ENCODE measurements at places on chromosomes 1 and 21.

GRCh38 chr1:55927702-55928290 lies 651.6 kb downstream of the PLPP3 start:
- no peak for DNase-seq

GRCh38 chr1:221961532-221962292 lies 219.8 kb upstream of the DUSP10 start:
- no peak for DNase-seq

- peak; percentile 64 for DNase-seq
Measured at GRCh38 chr1:214261206-214262123, 19.5 kb upstream of the SMYD2 start.

- DNase-seq = no peak
Measured at GRCh38 chr21:33334824-33335223, 10.1 kb downstream of the IFNAR1 start.

- DNase-seq = no peak
Measured at GRCh38 chr1:234106032-234106431, 201.6 kb downstream of the SLC35F3 start.

DNA sequence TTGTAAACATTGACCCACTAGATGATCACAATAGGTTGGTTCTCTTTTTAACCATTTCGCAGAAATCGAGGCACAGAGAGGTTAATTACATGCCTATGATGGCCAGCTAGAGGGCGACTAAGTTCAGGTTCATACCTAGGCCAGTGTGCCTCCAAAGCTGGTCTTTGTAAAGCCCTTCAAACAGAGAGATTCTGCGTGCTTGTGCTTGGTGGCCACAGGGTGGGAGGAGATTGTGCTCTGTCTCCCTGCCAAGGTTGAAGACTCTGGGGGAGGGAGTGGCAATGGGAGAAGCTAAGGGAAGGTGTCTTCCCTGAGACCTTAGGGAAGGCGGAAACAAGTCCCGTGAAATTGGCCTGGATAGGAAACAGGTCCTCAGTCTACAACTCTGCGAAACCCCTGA lies 59.1 kb upstream of the RBM15 start:
- no peak for DNase-seq

DNA sequence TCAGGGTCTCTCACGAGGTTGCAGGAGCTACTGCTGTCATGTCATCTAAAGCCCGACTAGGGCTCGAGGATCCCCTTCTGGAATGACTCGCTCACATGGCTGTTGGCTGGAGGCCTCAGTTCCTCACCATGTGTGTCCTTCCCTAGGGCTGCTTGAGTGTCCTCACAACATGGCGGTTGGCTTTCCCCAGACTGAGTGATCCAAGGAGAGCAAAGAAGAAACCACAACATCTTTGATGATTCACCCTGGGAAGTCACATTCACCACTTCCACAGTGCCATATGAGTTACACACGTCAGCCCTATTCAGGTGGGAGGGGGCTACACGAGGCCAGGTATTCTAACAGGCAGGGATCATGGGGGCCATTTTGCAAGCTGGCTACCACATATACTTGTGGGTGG lies 64.9 kb downstream of the FHAD1 start:
- DNase-seq = no peak

- DNase-seq = no peak
Measured at GRCh38 chr1:33578557-33579448, 106.4 kb downstream of the ZSCAN20 start.

- no peak for DNase-seq
Measured at GRCh38 chr1:213123536-213123935, 72.5 kb downstream of the RPS6KC1 start.

GRCh38 chr1:226650236-226650841 lies 88.7 kb downstream of the ITPKB start:
- no peak for DNase-seq

DNA sequence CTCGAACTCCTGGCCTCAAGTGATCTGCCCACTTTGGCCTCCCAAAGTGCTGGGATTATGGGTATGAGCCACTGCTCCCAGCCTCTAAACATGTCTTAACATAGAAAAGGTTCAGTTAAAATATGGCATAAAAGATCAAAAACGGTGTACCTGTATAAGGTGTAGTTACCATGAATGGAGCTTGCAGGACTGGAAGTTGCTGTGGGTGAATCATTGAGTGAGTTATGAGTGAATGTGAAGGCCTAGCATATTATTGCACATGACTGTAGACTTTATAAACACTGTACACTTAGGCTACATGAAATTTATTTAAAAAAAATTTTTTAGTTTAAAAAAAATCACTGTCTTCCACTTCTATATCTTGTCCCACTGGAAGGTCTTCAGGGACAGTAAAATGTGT lies 15.7 kb downstream of the ABCD3 start:
- no peak for DNase-seq

DNA sequence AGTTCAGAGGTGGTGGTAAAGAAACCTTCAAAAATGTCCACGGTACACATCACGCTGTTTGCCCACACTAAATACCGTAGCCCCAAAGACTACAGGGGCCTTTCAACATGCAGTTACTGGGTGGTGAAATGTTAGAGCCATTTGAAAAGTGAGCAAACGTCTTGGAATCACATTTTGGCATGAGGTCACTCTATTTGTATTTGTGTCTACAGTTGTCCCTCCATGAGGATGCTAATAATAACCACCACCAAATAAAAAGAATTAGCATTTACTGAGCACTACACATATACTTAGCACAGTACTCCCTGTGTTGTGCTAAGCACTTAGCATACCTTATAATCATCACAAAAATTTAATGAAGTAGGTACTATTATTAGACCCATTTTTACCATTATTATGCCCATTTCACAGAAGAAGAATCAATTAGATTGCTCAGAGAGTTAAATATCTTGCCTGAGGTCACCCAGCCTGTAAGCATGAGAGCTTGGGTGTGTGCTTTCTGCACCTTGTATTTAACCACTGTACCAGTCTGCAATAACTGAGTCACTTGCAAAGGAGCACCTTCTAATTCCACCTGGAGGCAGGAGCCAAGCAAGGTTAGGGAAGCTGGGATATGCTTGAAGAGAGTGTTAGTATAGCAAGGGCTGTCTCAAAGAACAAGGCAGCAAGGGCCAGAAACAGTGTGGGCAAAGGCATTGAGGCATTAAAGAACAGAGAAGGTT lies 57.4 kb downstream of the DNTTIP2 start:
- DNase-seq = no peak

DNA sequence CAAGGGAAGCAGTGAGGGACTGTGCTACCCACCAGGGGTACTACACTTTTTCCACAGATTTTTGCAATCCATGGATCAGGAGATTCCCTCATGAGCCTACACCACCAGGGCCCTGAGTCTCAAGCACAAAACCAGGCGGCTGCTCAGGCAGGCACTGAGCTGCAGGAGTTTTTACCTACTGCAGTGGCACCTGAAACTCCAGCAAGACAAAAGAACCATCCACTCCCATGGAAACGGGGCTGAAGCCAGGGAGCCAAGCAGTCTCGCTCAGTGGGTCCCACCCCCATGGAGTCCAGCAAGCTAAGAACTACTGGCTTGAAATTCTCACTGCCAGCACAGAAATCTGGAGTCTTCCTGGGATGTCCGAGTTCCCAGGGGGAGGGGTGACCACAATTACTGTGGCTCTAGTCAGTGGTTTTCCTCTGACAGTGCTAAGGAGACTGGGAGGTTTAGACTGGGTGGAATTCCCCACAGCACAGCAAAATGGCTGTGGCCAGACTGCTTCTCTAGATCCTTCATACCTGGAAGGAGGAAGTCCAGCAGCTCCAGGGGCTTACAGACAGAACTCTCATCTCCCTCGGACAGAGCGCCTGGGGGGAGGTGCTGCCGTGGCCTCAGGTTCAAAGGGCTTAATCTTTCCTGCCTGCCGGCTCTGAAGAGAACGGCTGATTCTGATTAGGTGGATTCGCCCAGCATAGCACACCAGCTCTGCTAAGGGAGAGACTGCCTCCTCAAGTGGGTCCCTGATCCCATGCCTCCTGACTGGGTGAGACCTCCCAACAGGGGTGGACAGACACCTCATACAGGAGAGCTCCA lies 437.8 kb downstream of the LTN1 start:
- DNase-seq = no peak

- no peak for DNase-seq
Measured at GRCh38 chr1:186566140-186566855, 105.4 kb upstream of the PDC start.

GRCh38 chr1:226661271-226661670 lies 77.8 kb downstream of the ITPKB start:
- DNase-seq = no peak

DNA sequence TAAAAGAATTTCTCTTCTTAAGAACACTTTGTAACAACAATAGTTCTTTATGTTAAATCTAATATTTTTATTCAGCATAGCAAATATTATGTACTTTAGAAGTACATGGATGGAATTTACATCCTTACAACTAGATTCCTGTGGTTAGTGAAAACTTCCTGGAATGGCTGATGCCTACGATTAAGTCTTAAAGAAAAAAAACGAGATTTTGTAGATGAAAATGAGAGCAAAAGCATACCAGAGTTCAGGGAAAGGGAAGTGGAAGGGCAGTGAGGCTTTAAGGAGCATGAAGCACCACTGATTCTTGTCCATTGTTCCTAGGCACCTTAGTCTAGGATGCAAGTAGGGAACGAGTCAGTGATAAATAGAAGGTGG lies 26.7 kb downstream of the CFH start:
- no peak for DNase-seq

- DNase-seq = no peak
Measured at GRCh38 chr1:182279724-182280503, 111.7 kb downstream of the GLUL start.

DNA sequence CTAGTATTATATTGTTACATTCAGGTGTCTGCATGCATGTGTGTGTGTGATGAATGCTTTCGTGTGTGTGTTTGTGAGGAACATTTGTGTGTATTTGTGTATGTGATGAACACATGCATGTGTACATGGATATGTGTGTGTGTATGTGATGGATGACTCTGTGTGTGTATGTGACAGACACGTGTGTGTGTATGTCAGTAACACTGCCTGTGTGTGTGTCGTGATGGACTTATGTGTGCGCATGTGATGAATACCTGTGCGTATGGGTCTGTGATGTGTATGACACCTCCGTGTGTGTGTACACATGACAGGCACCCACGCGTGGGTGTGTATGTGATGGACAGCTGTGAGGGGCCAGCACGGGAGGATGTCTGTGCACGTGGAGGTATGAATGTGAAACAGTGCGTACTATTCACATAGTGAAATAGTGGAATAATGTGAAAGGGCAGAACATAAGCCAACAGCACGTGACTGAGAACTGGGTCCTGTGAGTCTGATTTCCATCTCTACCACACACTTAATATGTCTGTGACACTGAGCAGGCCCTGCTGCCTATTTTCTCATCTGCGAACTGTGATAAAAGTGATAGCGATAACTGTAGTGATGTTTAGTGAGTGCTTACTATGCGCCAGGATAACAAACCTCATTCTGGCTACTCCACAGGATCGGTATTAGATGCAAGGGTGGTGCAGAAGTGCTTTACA lies 41.8 kb upstream of the CSF3R start:
- no peak for DNase-seq

Data from renal cortex interstitium (tissue), 15 donors.